ENCODE measurements at places on chromosomes 11 and 22.

DNA sequence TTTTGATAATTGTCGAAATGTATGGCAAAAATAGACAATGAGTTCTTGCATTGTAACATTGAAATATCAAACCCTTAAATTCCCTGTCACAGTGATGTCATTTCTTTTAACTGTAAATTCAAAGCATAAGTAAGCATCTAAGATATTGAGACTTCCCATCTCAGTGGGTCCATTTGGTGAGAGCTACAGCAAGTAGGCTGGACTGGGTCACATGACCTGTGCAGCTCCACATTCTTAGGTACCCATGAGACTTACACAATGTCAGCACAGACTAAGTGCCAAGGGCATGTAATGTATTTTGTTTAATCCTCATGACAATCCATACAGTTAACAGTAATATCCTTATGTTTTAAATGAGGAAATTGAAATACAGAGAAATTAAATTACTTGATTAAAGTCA lies 210.7 kb downstream of the NELL1 start:
- DNase-seq, result no peak

- no peak for DNase-seq
These were observed 124.6 kb upstream of the B3GAT1 start for GRCh38 chr11:134536677-134537076.

- DNase-seq, result no peak
These were observed 8.2 kb upstream of the F2 start for GRCh38 chr11:46710821-46711269.

- no peak for DNase-seq
These were observed 627.6 kb downstream of the NTM start for GRCh38 chr11:131998020-131998419.

GRCh38 chr11:61022311-61023085 lies 51.0 kb downstream of the CD6 start:
- no peak for DNase-seq

All from hematopoietic multipotent progenitor cell treated with erythropoietin and hydrocortisone succinate and interleukin-3 and kit ligand, for 8 days (in vitro differentiated cells).